ENCODE measurements at places on chromosomes 2 and 18.

- peaks cover 18% of the 10 kb centered on the region for H3K4me1 ChIP-seq
- no peak for ATAC-seq
- no peak overlapping the region for H3K4me3 ChIP-seq
- H3K27ac ChIP-seq = no peak overlapping the region
- no peaks in the 10 kb centered on the region for H3K36me3 ChIP-seq
Measured at GRCh38 chr2:14716319-14716718, 83.8 kb downstream of the LRATD1 start.

DNA sequence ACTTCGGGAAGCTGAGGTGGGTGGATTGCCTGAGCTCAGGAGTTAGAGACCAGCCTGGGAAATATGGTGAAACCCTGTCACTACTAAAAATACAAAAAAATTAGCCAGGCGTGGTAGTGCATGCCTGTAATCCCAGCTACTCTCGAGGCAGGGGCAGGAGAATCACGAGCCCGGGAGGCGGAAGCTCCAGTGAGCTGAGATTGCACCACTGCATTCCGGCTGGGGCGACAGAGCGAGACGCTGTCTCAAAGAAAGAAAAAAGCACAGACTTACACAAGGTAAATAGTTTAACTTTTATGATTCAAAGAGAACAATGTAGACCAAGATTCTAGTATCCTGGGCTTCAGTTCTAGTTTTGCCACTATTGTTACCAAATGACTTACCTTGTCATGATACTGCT, 37.4 kb downstream of the NCKAP1 start:
- no peak overlapping the region for H3K27ac ChIP-seq
- H3K4me3 ChIP-seq = no peak overlapping the region
- peaks cover 18% of the 10 kb centered on the region for H3K4me1 ChIP-seq
- no peaks in the 10 kb centered on the region for H3K27me3 ChIP-seq

GRCh38 chr2:178536037-178536436, 55.8 kb downstream of the PLEKHA3 start:
- peaks cover 99% of the 10 kb centered on the region for H3K36me3 ChIP-seq
- no peaks in the 10 kb centered on the region for H3K4me1 ChIP-seq
- ATAC-seq = no peak
- no peak overlapping the region for H3K27ac ChIP-seq

GRCh38 chr2:118059919-118060478, 28.3 kb upstream of the INSIG2 start:
- no peak overlapping the region for H3K27ac ChIP-seq
- H3K36me3 ChIP-seq = no peaks in the 10 kb centered on the region

GRCh38 chr2:1989216-1989615, 244.9 kb upstream of the PXDN start:
- no peak overlapping the region for H3K27ac ChIP-seq
- H3K27me3 ChIP-seq = peaks cover 21% of the 10 kb centered on the region
- H3K36me3 ChIP-seq = no peaks in the 10 kb centered on the region
- no peak for ATAC-seq
- H3K4me3 ChIP-seq = no peak overlapping the region

DNA sequence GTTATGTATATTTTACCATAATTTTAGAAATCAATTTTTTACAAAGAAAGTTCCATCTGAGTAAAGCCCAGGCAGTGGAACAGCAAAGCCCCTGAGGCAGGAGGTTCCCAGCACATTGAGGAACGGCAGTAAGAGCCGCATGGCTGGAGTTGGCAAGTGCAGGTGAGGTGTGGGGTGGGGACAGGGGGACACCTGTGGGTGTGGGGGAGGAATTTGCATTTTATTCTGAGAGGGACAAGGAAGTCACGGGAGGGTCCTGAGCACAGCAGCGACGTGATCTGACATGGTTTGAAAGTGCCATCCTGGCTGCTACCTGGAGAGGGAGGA, 16.1 kb upstream of the ADI1 start:
- peak overlapping the region; percentile 46 for H3K4me3 ChIP-seq
- H3K36me3 ChIP-seq = no peaks in the 10 kb centered on the region
- H3K27me3 ChIP-seq = no peaks in the 10 kb centered on the region
- ATAC-seq = no peak
